ENCODE measurements at places on chromosomes 3 and 15. TPM values are rescaled to one million over a fixed set of nuclear protein-coding genes. Genes with fewer than 3 reads are reported as not detected.

TMEM40 gene
- 3.8 TPM for total RNA-seq

CHRNA7 gene
- total RNA-seq = 2.0 TPM

RASGRP1 gene
- total RNA-seq = 64.9 TPM

TNFSF10 gene
- total RNA-seq = 20.6 TPM

HGD gene
- 6.7 TPM for total RNA-seq

TTC21A gene
- total RNA-seq = 5.6 TPM

SLC22A13 gene
- not detected for total RNA-seq

GOLGA8Q gene
- total RNA-seq = 1.8 TPM

TM4SF18 gene
- under 0.01 TPM for total RNA-seq

ZIC1 gene
- not detected for total RNA-seq

MST1R gene
- 0.10 TPM for total RNA-seq

AGBL1 gene
- under 0.01 TPM for total RNA-seq

LRRC2 gene
- 0.10 TPM for total RNA-seq

ACTC1 gene
- not detected for total RNA-seq

DUOXA2 gene
- not detected for total RNA-seq

MKRN3 gene
- 1.6 TPM for total RNA-seq

KBTBD13 gene
- under 0.01 TPM for total RNA-seq

SPATA12 gene
- total RNA-seq = not detected

SLC9C1 gene
- total RNA-seq = 0.10 TPM

CHRM5 gene
- total RNA-seq = not detected

GOLGA6D gene
- total RNA-seq = not detected

FETUB gene
- not detected for total RNA-seq

POLQ gene
- total RNA-seq = 0.42 TPM

ZBED2 gene
- total RNA-seq = not detected

SPESP1 gene
- 0.21 TPM for total RNA-seq

TRIM42 gene
- not detected for total RNA-seq

MED12L gene
- total RNA-seq = 4.0 TPM

UBE3A gene
- total RNA-seq = 150 TPM

Data from mononuclear cell (primary cell).